Stimulated activated CD4-positive, alpha-beta T cell treated with anti-CD3 and anti-CD28 coated beads, Interleukin-12 subunit alpha, Interleukin-12 subunit beta, amount 100 ng/mL, for 48 hours (primary cell): ENCODE measurements at places on chromosomes 4 and X.

- DNase-seq = no peak
Observed at GRCh38 chr4:31146366-31146765, 426.2 kb downstream of the PCDH7 start.

DNA sequence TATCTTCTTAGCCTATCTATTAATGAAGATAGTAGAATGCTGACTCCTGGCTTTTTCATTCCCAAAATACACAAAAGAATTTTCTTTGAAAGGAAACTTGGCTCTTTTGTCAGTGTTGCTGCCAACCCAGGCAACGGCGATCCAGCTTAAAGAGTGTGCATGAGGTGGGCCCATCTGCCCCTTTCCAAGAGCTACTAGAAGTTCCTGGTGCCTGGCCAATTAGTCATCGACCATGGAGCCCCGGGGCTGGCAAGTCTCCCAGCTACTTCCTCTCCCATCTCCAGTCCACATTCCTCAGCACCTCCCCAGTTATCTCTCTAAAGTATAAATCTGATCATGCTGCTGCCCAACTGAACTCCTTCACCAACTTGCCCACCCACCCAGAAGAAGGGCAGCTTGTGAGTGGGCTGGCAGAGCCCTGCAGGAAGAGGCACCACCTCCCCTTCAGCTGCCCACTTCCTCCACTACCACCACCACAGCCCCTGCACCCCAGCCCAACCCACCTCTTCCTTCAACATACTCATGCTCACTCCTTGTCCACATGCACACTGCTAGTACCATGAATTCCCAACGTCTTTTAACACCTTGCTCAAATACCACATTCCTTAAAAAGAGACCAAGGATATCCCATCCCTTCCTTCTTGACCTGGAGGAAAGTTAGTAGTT, 158.2 kb upstream of the MAP3K15 start:
- no peak for DNase-seq

GRCh38 chr4:79982601-79983322, 90.3 kb downstream of the ANTXR2 start:
- no peak for DNase-seq

DNA sequence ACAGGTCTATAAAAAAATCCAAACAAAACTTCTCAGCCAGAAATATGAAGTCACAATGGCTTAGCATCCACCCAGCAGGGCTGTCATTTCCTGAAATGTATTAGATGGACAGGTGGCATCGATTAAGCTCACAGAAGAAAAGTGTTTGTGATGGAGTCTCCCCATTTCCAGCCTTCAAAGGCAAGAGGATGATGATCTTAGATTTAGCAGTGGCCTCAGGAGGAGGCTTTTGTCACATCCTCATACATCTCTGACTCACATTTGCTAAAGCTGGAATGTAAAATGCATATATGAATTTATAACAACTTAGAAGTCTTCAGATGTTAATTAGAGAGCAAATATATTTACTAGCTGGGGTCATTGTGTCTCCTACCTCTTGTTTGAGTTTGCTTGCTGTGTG, 441.9 kb downstream of the SPRY1 start:
- DNase-seq = no peak

- DNase-seq = no peak
Observed at GRCh38 chrX:140360284-140360683, 144.6 kb downstream of the SOX3 start.

GRCh38 chr4:171101845-171102244, 711.4 kb upstream of the GALNTL6 start:
- no peak for DNase-seq

DNA sequence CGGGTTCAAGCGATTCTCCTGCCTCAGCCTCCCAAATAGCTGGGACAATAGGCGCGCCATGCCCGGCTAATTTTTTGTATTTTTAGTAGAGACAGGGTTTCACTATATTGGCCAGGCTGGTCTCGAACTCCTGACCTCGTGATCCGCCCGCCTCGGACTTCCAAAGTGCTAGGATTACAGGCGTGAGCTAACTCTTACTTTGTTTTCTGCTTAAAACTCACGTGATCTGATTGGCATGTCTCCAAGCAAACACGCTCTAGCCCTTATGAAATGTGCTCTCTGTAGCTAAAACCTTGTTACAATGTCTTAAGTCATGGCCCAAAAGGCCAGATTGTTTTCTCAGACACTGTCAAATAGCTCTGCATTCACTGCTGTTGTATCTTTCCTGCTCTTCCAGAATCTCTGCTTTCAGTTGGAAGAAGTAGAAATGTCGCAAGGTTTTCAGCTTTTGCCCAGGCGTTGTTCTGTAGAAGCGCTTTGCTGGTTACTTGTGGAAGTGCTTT, 39.7 kb upstream of the OGT start:
- no peak for DNase-seq

- no peak for DNase-seq
Observed at GRCh38 chr4:4325321-4325720, 35.3 kb downstream of the ZBTB49 start.
